Activated T-cell treated with anti-CD3 and anti-CD28 coated beads for 48 hours (primary cell): ENCODE measurements at places on chromosomes 1 and 21.

DNA sequence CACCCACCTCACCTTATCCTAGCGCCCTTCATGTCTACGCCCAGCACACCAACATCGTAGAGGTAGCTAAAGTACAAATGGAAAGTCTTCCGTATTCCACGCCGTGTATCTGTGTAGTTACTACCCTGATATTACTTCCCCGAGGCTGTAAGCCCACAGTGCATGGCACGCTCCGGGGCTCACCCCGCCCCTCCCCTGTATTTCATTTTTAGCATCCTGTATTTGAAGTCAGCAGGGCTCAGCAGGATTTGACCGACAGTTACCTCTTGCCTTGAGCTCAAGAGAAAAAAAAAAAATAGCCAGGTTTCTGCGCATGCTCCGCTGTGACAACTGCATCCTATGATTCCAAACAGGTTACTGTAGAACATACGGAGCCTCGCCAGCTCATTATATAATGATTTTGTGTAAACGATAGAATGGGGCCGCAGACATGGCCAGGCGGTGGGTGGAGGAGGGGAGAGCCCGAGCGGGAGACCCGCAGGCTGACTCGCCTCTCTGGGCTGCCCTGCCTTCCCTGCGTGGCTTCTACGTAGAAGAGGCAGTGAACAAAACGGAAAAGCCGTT is 1.3 kb downstream of the ABCG1 start:
- peak; percentile 36 for DNase-seq

GRCh38 chr1:110676970-110677369 is 2.2 kb upstream of the KCNA3 start:
- no peak for DNase-seq

- DNase-seq, result no peak
Measured at GRCh38 chr1:105874621-105875020, 1181.9 kb upstream of the PRMT6 start.

DNA sequence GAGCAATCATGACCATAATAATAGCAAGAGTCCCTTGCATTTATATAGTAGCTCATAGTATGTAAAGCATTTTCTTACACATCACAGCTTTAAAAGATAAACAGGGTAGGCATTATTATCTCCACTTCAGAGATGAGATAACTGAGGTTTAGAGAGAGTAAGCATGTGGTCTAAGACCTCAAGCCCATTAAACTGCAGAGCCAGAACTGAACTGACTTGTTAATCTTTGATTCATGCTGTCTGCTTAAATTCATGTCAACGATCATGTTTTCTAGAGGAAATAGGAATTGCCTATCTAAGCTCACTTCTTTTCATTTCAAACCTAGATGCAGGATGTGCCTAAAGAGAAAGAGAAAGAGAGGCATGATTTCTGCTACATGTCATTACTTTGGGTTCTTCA is 524.8 kb downstream of the PTPRC start:
- DNase-seq, result no peak

GRCh38 chr1:188669728-188670382 is 1807.8 kb downstream of the BRINP3 start:
- DNase-seq, result no peak

- no peak for DNase-seq
Measured at GRCh38 chr1:40094466-40095110, 2.5 kb downstream of the PPT1 start.

DNA sequence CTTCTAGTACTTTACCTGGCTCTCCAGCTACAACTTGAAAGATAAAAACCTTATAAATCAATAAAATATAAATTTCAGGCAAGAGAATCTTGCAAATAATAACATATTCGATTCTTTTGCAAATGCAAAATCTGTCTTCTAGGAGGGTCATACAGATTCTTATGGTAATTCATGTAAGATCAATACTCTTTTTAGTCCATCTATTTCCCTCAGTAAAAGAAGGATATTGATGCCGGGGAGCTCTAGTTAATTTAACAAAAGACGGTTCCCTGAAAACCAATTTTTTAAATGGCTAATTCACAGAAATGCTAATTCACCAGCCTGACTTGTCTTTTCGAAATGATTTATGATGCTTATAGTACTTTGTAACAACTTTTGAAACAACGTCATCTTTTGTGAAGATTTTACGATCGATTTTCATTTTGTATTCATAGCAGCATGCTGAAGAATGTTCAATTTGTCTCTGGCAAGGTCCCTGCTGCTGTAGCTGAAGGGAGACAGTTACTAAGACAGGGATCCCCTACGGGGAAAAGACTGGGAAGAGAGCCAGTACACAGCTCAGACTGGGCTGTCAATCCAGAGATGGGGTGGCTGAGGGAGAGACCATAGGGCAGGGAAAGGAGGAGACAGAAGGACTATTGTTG is 90.6 kb upstream of the SPAG17 start:
- DNase-seq, result no peak

DNA sequence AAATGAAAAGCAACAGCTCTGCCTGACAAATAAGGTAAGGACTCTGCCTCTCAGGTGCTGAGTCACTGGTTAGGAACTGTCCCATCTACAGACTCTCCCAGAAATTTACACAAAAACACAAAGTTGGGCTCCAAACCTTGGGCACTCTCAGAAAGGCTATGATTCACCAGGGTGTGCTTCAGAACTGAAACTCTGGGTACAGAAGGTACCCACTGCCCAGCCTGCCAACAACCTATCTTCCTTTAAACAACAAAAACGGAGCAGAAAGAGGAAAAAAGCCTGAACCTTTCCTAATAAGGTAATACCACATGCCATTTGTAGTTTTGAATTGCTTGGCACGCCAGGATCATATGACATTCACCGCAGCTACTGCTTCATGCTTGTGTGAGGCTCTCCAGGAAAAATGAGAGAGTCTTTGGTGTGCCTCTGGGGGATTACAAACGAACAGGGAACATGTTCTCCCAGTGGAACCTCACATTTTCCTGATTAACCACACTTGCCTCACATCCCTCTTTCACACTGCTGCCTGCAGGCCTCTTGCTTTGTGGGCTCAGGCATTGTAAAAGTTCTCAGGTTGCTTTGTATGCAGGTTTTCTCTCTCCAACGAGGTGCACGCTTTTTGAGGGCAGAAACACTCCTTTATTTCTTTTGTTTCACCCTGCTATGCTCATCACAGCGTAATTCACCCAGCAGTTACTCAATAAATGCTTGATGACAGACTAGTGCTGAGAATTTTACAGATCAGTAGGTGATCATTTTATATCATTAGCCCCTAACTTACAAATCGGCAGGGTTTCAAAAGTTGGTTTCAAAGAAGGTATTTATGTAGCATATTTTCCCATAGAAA is 65.1 kb downstream of the GADD45A start:
- no peak for DNase-seq

DNA sequence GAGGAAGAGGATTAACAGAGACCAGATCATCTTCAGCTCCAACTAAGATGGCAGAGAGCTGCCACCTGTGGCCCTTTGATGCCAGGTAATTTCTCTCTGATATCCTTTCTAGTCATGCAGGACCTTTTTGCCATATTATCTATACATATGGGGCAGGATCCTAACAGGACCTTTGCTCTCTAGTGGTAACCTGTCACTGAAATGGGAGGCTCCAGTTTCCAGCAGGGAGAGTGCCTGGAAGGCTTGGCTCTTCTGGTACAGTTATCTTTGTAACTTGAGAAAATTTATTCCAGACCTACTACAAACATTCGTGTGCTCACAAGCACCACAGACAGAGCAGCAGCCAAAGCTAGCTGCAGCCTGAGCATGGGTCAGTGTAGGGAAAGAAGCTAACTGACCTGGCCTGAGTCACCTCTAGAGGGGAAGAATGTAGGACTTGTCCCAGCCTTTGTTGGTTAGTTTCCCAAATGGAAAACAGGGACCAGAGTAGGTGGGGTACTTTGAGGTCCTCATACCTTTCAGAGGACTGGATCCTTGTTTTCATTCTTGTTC is 86.5 kb upstream of the MACF1 start:
- no peak for DNase-seq

- DNase-seq, result no peak
Measured at GRCh38 chr1:234473118-234473517, 5.9 kb downstream of the TARBP1 start.

DNA sequence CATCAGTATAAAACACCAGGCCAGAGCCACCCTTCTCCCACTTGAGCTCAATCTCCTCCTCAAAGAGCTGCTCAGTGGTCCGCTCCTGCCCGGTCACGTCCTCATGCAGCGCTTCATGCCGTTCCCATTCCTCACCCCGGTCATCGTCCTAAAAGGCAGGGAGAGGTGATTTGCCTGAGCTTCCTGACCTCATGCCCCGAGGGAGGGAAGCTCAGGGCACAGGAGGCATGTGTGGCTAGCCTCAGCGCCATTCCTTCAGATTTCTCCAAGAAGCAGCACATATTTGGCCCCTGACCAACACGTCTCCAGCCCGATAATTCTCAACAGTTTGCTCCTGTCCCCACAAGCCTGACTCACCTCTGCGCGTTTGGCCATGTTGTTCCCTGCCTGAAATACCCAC is 4.2 kb upstream of the GPN2 start:
- DNase-seq, result no peak

- DNase-seq, result no peak
Measured at GRCh38 chr1:9438431-9439073, 100.7 kb upstream of the SLC25A33 start.

DNA sequence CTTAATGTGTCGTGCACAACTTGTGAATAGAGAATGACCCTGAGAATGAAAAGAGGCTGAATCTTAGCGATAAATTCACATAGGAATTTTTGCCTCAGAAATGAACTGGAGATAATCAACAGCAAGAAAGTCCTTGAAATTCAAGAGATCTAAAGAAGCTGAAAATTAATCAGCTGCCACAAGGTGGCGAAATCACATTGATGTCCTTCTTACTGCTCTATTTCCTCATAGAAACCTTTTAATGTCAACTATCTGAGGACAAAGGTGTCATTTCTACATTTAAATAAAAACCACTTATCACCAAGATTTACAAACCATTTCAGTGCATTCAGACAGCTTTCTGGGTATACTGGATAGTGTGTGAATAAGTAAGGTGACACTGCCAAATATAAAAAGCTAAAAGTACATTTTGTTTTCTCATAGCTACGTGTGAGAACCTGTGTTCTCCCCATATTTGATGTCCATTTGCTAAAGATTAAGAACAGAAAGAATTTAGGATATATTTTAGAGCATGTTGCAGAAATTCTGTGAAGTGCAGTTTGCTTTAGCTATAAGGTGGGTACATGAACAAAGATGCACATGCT is 485.3 kb upstream of the PTBP2 start:
- no peak for DNase-seq

GRCh38 chr1:113579256-113580018 is 179.8 kb downstream of the PHTF1 start:
- DNase-seq, result no peak

DNA sequence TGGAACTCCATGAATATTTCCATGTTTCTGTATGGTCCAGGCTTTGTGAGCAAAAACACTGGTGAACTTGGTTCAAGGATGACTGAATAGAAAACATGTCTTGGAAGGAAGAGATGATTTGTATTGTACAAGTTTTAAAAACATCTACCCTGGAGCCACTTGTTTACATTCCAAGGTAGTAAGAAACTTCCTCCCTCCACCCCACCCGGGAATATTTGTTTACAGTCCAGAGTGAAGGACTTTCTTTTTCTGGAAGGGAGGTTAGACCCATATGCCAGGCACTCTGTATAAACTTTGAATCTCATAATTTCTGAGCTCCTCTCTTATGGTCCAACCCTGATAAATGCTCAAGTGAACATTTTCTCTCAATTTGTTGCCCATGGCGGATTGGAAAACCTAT is 323.3 kb upstream of the LYPLAL1 start:
- DNase-seq, result no peak

DNA sequence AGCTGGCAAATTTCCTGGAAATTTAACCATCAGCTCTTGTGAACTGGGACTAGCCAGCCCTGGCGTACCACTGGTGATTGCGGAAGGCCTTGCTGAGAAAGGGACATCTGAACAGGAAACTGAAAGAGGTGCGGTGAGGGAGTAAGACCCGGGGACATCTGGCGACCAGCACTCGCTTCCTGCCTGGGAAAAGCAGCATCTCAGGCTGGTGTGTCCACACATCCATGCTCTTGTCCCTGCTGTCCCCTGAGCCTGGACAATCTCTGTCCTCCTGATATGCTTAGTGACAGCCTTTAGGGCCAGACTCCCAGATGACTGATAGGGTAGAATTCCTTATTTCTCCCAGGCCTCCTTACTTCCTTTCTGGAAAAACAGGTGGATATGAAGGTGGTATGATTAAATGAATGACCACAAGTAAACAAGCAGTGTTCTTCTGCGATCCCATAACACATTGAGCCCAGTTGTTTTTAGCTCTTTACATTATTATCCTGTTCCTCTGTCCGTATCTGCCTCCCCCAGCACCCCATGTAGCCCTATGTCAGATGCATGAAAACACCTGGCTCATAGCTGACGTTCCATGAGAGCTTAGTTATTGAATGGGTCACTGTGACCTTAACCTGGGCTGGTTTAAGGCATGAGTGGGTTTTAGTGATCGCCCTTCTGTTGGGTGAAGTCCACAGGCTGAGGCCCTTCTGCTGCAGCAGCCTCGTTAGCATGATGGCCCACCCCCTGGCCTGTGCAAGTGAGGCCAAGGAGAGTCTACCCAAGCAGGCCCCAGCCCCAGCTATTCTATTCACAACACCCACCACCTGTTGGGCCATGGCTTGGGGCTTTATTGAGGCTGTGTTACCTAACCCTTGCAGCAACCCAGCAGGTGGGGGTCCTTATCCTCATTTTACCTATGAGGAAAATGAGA is 76.1 kb upstream of the GADD45A start:
- DNase-seq, result no peak

- no peak for DNase-seq
Measured at GRCh38 chr1:6545276-6546112, 8.8 kb downstream of the NOL9 start.

- DNase-seq, result no peak
Measured at GRCh38 chr1:119771016-119771415, 2.3 kb upstream of the HMGCS2 start.

DNA sequence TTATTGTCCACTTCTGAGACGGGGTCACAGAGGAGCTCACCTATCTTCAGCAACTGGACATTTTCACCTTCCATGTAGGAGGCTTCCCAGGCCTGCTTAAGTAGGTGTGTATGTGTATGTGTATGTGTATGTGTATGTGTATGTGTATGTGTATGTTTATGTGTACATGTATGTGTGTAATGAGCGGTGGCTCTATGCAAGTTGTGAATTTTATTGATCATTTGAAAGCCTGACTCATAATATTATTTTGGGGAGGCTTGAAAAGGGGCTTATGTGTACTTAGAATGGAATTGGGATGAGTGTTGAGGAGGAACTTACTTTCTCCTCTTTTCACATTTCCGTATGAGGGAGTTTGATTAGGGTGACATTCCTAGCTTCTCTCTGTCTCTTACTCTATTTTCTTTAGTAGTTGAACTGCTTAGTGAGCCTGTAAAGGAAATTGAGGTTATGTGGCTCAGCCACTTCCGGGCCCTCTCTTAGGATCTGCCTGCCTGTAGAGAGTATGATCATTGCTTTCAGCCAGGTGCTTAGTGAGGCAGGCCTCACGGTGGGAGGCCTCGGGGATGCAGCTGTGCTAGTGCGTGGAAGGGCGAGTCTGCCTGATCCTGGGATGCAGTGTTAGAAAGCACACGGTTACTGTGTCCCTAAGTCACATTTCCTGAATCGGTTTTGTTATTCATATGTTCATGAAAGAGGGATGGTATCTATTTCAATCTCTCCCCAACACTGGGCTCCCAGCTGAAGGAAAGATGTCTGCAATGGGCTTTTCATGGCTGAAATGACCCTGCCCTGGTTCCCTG is 61.0 kb downstream of the IER5 start:
- DNase-seq, result peak; percentile 54

- no peak for DNase-seq
Measured at GRCh38 chr21:25405984-25406383, 201.3 kb downstream of the MRPL39 start.

- no peak for DNase-seq
Measured at GRCh38 chr1:218339267-218339831, 5.8 kb upstream of the TGFB2 start.

GRCh38 chr1:174191349-174191862 is 32.1 kb downstream of the RABGAP1L start:
- no peak for DNase-seq
